ENCODE measurements at places on chromosomes 12 and 14. TPM values are rescaled to one million over a fixed set of nuclear protein-coding genes. Genes with fewer than 3 reads are reported as not detected.
A peak's percentile ranks its signal among the peaks of the same experiment; 100 is the strongest.

The APAF1 gene
- total RNA-seq = 6.2 TPM

The PXMP2 gene
- 27.2 TPM for total RNA-seq

DNA sequence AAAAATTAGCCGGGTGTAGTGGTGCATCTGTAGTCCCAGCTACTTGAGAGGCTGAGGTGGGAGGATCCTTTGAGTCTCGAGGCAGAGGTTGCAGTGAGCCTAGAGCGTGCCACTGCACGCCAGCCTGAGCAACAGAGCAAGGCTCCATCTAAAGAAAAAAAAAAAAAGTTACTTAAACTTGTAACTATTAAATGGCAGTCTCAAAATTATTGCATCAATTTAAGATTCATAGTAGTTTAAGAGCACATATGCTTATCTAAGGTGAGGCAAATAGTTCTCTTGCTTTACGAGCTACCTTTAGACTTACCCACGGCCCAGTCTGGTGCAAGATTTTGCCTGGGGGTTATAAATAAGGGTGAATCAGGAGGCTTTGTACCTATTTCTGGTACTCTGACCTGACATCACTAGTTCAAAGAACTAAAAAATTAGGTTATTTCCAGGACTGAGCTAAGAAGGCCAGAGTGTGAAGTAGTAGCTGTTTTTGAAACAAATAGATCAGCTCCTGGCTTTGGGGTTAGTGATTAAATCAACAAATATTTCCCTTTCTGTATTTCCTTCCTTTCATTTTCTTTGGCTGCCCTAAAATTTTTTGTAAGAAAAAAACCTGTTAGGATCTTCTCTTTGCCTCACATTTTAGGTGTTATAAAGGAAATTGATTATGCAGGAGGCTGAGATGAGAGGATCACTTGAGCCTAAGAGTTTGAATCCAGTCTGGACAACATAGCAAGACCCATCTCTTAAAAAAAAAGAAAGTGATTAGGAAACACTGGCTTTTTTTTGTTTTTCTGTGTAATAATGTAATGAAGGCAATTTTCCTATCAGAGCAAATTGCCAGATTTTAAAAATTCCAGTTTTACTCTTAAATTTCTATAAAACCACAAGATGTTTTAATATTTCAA, 3.6 kb downstream of the MGAT2 start:
- DNase-seq = no peak

GRCh38 chr14:58815794-58816193, 178.0 kb downstream of the DACT1 start:
- no peak for DNase-seq

DNA sequence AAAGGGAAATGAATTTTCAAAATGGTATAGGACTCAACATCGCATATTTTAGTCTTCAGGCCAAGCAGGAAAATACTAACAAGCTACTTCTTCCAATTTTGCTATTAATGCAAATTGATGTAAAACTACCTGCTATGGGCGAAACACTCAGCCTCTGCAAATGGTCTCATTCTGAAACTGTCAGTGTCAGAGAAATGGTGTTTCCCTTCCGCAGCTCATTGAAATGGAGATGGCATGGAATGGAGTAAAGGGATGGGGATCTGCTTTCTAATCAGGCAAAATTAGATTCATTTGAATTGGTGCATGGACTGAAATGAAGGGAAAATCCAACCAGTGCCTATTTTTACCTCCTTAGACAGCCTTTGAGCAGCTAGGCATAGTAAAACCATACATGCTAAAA, 80.4 kb upstream of the EEA1 start:
- DNase-seq = no peak

DNA sequence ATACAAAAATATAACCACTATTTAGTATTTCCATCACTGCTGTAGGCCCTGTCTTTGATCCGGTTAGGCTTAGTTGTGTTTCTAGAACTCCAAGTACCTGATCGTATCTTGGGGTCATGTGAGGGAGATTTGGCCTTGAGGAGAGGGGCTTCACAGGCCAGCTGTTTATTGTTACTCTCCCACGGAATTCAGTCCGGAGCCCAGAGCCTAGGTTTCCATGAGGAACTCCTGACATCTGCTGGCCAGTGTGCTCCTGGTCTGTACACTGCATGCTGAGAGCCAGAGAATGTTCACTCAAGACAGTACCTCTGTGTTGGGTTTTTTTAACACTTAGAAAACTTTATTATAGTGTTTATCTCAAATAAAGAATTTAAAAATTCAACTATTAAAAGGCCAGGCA, 341.0 kb upstream of the TMEM132C start:
- peak; percentile 51 for DNase-seq

- DNase-seq = no peak
Measured at GRCh38 chr14:65433157-65433556, 20.6 kb downstream of the FUT8 start.

DNA sequence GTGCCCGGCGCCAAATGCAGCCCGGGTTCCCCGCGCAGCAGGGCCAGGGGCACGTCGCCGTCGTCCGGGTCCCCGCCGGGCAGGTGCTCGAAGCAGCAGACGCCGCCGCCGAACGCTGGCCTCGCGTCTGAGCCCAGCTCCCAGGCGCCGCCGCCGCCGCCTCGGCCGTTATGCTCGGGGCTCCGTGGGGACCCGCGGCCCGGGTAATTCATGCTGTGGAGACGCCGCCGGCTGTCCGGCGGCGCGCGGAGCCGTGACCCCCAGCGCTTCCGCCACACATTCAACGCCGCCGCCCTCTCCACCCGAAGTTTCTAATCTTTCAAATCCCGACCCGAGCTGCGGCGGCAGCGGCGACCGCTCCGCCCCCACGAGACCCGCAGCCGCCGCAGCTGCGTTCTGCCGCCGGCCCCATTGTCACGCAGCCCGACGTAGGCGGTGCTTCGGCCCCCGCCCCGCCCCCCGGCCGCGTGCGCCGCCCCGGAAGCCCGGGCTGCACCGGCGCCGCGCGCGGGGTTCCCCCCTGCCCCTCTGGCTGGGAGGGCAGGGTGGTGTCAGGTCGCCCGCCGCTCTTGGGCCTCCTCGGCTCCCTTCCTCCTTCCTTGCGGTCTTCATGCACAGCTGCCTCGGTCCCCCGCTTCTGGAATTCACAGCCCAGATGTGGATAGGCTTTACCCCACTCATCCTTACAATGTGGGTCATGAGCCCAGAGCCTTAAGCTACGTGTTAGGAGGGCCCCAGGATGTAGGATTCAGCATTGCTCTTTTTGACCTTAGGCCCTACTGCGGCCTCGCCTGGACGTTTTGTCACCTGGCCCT, at the start of gene DDHD1:
Gene DDHD1, minus strand, starts transcription at position 437 of the 815 bp plus-strand sequence. Its CDS starts 225 bp downstream, at position 212.
- DNase-seq = peak; percentile 81

All from left cardiac atrium (tissue), 4 donors.